ENCODE measurements at places on chromosomes 6 and 20.

DNA sequence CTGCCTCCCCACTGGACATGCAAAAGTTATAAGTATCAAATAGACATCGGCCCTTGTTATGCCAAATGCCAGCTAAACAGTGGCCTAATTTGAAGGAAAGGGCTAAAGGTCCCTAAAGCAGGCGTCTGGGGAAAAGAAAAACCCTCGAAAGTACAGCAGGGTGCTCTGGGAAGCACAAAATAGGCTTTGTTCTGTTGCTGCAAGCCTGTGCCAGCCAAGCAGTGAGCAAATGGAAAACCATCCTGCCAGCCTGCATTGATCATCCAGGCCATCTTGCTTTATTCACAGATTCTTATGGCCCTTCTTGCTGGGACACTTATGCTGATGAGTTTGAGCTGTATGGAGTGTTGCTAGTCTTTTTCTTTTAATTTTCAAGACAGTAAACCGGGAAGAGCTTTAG lies 62.2 kb upstream of the PLEKHG1 start:
- no peak for DNase-seq

GRCh38 chr6:41066867-41067304 lies 5.3 kb downstream of the OARD1 start:
- peak; percentile 86 for DNase-seq

DNA sequence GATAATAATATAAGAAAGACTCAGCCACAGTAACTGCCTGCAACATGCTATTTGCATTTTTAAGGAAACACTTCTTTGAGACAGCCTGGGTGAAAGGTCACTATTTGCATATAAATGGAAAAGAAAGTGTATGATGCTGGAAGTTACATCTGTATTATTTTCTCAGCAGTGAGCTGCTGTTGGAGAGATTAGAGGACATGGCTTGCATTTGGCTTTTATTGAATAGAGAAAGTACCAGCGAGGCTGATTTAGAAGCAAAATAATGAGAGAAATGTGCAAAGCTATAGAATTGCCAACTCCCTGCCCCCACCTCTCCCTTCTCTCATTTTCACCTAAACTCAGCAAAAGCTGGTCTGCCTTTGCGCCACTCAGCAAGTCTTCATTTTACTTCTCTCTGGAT lies 12.7 kb downstream of the MYT1 start:
- no peak for DNase-seq

GRCh38 chr6:158655569-158656450 lies 6.0 kb downstream of the SYTL3 start:
- DNase-seq = no peak

- DNase-seq = no peak
Observed at GRCh38 chr20:12173347-12174012, 255.8 kb downstream of the BTBD3 start.

DNA sequence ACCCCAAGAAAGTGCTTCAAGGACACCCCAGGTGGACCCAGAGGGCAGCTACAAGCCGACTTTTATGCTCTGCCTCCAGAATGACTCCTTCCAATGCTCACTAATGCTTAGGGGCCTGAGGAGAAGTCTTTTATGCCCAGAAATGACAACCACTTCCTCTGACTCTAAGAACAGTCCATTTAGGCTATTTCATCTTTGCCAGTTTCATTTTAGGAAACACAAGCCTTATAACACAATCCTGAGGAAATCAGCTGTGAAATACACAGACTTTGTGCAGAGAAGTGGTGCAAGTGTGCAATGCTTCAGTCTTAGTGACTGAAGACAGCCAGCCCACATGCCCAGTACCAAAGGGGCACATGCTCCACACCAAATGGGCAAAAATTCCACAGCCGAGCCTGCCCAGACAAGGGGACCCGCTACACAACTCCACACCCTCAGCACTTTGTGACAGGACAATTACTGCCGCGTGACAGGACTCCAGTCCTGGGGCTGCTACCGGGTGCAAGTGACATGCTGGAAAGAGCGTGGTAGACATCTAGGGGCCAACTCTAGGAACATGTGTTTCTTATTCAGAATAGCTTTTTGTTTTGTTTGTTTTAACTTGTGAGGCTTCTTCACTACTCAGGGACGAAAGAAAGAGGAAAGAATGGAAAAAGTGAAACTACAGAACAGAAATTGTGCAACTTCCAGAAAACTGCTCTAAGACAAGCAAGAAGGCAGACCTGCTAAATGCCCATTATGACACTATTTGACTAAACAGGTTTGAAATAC lies 28.2 kb upstream of the PLAGL1 start:
- DNase-seq = peak; percentile 70

- DNase-seq = no peak
Observed at GRCh38 chr6:41652866-41653652, 14.8 kb downstream of the MDFI start.

- DNase-seq = no peak
Observed at GRCh38 chr6:143286251-143286795, 164.2 kb downstream of the ADAT2 start.

- DNase-seq = no peak
Observed at GRCh38 chr6:111555036-111555435, 50.6 kb downstream of the TRAF3IP2 start.

GRCh38 chr6:129267028-129267427 lies 384.1 kb downstream of the LAMA2 start:
- DNase-seq = no peak

- DNase-seq = peak; percentile 28
Observed at GRCh38 chr20:16083639-16084280, 489.5 kb downstream of the KIF16B start.

- DNase-seq = peak; percentile 96
Observed at GRCh38 chr6:2988426-2989331, 11.0 kb upstream of the NQO2 start.

- no peak for DNase-seq
Observed at GRCh38 chr6:119781365-119781764, 431.8 kb upstream of the MAN1A1 start.

GRCh38 chr20:51796340-51796739 lies 6.0 kb downstream of the SALL4 start:
- no peak for DNase-seq

DNA sequence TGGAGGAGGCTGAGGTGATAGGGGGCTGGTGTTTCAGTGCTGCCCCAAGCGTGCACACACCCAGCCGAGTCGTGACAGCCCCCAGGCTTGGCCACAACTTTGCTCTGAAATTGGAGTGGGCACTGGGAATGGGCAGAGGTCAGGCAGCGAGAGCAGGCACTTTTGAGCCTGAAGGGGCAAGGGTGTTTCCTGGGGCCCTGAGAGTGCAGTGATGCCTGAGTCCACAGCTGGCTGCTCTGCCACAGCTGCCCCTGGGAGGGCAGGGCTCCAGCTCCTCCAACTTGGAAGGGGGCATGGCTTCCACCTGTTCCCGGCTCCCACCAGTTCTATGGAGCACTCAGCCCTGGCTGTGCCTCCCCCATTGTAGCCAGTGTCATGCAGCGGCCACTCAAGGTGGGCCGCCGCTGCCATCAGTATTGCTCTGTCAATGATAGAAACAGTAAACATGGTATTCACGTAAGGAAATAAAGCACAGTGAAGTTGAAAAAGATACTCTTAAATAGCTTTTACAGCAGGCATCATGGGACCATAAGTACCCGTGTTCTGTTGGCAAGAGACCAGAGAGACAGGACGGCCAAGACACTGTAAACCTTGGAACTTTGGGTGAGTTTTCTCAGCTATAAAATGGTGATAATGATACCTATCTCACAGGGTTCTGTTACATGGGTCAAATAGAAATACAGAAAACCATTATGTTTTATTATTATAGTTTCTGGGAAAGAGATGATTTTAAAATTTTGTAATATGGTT lies 108.9 kb downstream of the THEMIS start:
- no peak for DNase-seq

GRCh38 chr6:160102956-160103824 lies 18.4 kb upstream of the SLC22A1 start:
- peak; percentile 21 for DNase-seq

- no peak for DNase-seq
Observed at GRCh38 chr6:139860203-139860602, 485.8 kb upstream of the CITED2 start.

GRCh38 chr20:48795732-48796131 lies 32.1 kb downstream of the PREX1 start:
- DNase-seq = no peak

Data from suppressor macrophage (primary cell).